DMS 273 treated with DMSO at 0.1 percent for 48 hours (cell line): ENCODE measurements at places on chromosomes 16 and 17.

GRCh38 chr17:80732268-80732667 lies 187.6 kb downstream of the RPTOR start:
- DNase-seq = no peak

GRCh38 chr16:50765260-50765659 lies 23.4 kb downstream of the CYLD start:
- no peak for DNase-seq

DNA sequence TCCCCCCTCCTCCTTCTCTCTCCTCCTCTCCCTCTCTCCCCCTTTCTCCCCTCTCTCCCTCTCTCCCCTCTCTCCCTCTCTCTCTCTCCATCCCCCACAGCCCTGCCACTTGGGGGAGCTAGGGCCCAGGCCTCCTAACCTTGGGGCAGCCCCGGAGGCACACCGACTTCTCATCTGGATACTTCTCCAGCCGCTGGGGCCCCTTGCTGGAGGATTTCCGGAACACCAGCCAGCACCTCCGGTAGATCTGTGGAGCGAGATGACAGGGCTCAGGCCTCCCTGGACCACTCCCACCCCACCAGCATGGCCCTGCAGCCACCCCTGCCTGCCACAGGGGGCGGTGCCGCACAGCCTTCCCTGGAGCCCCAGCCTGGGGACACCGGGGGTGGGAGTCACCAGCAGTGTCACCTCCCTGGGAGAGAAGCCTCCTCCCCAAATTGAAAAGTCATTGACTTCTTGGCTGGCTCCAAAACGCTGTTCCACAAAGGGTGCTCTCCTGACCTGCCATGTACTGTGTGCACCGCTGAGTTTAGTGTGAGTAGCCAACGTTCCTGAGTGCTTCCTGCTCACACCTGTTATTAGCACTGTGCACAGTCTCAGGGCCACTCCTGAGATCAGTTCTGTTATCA lies 10.5 kb downstream of the DOK4 start:
- DNase-seq = peak; percentile 12

- DNase-seq = no peak
These were observed 192.8 kb downstream of the FTO start for GRCh38 chr16:53896722-53897121.

- DNase-seq = no peak
These were observed 132.6 kb downstream of the PITPNC1 start for GRCh38 chr17:67509390-67510287.

DNA sequence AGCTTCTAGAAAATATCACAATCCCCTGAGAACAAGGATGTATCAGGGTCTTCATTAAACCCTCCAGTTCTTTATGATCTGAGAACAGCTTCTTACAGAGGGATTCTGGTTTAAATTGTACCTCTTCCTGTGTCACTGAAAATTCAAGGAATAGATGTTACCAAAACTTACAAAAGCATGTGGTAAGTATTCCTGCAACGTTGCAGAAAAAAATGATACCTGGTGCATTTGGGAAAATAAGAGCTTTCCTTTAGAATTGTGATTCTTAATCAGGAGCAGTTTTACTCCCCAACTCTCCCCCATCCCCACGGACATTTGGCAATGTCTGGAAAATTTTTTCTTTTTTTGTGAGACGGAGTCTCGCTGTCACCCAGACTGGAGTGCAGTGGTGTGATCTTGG lies 7.3 kb downstream of the SLFN14 start:
- no peak for DNase-seq

DNA sequence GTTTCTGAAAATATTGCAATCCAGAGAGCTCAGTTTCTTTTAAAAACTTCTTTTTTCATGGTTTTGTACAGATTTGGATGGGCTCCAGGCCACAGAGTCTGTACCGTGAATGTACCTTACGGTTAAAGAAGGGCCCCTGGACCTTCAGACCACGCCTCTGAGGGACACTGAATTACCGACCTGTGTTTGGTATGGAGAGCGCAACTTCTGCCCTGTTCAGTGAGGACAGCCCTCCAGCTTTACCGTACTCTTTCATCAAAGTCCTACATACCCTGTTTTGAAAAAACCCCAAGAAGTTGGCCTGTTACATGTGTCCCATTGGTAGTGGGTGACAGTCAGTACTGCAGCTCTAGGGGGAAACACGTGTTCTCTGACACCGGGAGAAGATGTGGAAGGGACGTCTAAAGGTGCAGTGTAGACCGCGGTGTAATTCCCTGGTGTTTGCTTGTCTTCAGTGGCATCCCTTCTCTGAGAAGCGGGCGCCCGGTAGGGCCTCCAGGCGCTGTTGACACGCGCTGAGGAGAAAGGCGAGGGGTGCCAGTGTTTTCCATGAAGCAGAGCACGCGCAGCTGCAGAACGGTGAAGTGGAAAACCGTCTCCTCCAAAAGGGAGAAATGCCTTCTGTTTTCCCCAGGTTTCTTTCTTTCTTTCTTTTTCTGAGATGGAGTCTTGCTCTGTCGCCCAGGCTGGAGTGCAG lies 6.2 kb downstream of the PGS1 start:
- DNase-seq = no peak
